ENCODE measurements at places on chromosomes 6 and 20.

- no peak for DNase-seq
These were observed 97.6 kb upstream of the CST7 start for GRCh38 chr20:24851346-24852019.

- DNase-seq: no peak
These were observed 13.3 kb downstream of the PANK2 start for GRCh38 chr20:3902446-3902845.

DNA sequence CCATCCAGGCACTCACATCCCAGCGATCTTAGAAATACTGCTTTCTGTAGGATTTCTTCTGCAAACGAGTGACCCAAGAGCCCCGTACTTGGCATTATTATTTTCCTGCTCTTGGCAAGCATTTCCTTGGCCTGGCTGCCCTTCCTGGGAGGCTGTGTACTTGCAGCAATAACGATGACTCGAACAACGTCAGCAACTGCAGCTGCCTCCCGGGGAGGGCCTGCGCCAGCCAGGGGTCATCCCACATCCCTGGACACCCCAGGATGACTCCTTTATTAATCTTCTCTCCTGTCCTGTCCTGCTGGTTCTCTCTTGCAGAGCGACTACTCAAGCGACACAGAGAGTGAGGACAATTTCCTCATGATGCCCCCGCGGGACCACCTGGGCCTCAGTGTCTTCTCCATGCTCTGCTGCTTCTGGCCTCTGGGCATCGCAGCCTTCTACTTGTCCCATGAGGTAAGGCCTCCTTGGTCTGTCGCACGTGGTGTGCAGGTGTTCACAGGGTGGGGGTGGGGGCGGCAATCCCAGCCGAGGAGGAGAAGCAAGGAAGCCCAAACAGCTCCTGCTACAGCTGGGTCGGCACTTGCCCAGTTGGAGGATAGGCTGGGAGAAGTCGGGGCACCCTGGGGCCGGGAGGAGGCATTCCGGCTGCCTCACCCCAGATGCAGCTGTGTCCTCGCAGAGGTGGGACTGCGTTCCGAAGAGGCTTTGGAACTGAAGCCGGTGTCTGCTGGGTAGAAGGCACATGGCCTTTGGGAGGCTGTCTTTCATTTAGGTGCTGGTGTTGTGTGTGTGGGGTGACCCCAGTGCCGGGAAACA, 115.3 kb downstream of the SYNDIG1 start:
- no peak for DNase-seq

GRCh38 chr6:163427498-163428254, 13.2 kb downstream of the QKI start:
- no peak for DNase-seq

DNA sequence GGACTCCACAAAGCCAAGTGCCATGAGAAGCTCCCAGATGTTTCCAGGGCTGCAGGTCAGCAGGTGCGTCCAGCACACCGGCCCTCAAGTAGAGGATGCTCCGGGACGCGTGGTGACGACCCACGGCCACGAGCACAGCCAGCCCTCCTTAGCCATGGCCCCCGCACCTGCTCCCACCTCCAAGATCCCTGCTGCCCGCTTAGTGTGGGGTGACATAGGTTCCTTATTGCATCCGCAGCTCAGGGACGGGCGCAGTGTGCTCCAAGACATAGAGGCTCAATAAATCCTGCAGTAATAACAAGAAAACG, 138.1 kb upstream of the RPS6KA2 start:
- no peak for DNase-seq

- DNase-seq: no peak
These were observed 1.4 kb downstream of the GFOD1 start for GRCh38 chr6:13485923-13486562.

DNA sequence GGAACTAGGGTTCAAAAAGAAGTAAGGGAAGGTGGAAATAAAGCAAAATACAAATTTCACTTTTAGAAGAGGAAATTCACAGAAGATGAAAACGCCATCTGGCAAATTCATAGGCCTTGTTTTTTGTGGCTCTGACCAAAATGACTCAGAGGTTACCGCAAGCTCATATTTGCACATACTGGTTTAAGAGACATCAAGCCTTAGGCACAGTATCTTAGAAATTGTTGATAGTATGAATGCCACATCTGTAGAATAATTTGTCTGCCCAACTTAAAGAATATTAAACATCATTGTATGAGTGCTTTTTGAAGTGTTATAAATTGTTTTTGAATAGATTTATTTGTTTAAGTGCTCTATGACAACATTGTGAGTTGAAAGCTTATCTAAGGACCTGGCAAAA, 10.6 kb downstream of the TAAR1 start:
- no peak for DNase-seq

- no peak for DNase-seq
These were observed 13.7 kb downstream of the LAMA5 start for GRCh38 chr20:62353289-62354030.

DNA sequence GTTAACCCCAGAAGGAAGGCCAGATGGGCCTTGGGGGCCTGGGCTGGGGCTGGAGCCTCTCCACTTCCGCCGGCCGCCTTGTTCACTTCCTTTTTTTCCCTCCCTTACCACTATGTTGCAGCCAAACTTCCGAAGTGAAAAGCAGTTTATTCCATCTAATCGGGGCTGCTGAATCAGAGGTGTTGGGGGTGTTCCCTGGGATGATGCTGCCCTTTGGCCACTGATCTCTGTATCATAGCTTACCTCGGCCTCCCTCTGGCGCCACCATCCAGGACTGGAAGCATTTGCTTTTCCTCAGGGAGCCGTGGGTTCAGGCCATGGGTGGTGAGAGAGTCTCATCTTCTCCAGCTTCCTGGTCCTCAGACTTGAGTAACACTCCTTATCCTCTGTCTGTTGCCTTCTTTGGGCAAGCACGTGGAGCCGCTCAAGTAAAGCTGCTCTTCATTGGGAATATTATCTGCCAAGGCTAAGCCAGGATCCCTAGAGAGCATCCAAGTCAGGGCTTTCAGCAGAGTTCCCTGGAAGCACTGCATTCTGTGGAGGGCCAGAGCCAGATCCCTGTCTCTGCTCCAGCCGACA, 39.6 kb downstream of the SLX4IP start:
- DNase-seq: no peak

GRCh38 chr6:36120979-36121786, 9.1 kb upstream of the MAPK13 start:
- no peak for DNase-seq

GRCh38 chr20:15627501-15627903, 945.7 kb downstream of the KIF16B start:
- no peak for DNase-seq

All from dorsolateral prefrontal cortex (tissue), 122 donors.